Retina (tissue), 1 donor: ENCODE measurements at places on chromosomes 3 and 15.

DNA sequence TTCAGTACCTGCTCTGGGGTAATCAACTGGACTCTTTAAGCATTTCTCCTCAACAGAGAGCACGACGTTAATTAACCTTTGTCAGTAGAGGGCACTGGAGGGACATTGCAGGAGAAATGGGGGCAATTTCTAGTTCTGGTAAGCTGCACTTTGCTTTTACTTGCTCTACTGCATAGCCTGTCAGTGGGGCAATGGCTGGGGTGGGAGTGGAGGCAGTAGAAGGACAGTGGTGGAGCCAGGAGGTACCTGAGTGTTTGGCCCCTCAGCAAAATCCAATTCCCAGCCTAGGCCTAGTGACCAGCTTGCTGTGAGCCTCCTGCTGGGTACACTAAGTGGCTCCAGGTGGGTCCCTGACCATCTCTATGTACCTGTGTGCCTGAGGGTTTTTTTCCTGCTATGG lies 18.3 kb upstream of the MED12L start:
- no peak for DNase-seq

- no peak for DNase-seq
Observed at GRCh38 chr3:73030073-73030597, 31.3 kb upstream of the EBLN2 start.

DNA sequence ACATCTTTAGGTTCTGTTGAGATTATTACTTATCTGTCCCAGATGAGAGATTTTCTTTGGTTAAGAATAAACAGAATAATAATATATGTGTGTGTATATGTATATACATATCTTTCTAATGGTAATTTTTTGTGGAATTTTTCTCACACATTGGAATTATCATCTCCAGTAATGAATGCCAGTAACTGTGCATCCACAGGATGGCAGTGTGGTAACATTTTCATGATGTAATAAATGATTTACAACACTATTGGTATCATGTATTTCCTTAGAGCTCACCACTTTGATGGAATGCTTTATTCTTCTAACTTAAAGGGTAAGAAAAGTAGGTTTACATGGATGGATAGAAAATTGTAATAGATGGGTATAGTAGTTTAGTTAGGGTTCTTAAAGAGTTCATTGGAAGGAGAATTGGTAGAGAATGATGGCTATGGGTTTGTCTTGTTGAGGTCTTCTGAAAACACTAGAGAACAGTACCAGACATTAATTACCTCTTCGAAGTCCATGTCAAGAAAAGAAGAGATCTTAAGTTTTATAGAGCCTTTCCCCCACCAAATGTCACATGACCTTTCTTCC lies 78.1 kb downstream of the STT3B start:
- no peak for DNase-seq

DNA sequence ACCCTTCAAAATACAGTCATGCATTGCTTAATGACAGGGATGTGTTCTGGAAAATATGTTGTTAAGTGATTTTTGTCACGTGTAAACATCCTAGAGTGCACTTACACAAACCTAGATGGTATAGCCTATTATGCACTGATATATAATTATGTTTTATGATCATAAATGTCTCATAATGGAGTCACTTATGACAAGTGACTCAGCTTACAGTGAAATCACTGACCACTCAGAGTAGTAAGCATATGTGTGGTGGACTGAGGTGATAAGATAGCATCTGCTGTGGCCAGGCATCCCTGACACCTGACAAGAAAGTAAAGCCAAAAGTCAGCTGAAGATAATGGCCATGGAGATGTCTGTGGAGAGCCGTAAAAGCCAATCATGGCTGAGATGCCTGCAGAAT lies 5.4 kb downstream of the ACAD11 start:
- DNase-seq, result no peak

DNA sequence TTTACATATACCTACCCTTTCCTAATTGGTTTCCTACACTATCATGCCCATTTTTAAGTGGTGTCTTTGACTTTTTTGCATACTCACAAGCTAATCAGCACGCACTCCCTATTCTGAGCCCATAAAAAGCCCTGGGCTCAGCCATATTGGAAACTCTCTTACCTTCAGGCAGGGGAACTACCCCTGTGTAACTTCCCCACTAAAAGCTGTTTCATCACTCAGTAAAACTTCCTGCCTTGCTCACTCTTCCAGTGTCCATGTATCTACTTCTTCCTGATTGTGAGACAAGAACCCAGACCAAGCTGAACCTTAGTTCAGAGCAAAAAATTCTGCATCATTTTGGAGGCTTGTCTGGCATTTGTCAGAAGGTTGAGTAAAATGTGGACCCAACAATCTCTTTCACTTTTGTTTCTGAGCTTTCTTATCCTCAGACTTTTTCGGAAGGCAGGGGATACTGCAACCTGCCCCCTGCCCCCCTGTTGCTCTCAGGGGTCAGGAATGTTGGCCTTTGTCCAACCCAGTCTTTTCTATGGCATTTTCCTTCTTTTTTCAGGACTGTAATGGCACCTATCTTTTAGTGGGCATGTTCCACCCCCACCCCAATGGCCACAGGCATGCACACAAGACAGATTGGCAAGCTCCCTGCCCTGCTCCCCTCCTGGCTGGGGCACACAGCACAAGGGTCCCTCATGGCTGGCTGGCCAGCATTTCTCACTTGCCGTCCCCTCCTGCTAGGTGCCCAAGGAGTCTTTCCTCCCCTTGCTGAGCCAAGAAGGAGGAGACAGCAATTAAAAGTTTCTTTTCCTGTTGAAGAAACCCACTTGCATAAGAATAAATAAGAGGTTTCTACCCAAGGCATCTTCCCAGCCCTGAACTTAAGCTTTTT lies 26.3 kb upstream of the TMEM45A start:
- no peak for DNase-seq

DNA sequence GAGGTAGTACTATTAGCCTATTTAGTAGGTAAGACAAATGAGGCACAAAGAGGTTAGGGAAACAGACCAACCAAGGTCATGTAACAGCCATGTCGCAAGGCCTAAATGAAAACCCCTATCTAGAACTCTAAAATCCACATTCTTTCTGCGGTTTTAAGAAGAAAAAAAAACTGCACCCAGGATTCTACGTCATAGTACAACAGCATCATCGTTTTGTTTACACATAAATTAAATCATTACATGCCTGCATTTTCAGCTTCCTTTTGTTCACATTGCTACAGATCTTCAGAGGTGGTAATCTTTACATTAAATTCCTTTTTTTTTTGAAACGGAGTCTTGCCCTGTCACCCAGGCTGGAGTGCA lies 548 bp upstream of the PSMD6 start:
- DNase-seq, result no peak

DNA sequence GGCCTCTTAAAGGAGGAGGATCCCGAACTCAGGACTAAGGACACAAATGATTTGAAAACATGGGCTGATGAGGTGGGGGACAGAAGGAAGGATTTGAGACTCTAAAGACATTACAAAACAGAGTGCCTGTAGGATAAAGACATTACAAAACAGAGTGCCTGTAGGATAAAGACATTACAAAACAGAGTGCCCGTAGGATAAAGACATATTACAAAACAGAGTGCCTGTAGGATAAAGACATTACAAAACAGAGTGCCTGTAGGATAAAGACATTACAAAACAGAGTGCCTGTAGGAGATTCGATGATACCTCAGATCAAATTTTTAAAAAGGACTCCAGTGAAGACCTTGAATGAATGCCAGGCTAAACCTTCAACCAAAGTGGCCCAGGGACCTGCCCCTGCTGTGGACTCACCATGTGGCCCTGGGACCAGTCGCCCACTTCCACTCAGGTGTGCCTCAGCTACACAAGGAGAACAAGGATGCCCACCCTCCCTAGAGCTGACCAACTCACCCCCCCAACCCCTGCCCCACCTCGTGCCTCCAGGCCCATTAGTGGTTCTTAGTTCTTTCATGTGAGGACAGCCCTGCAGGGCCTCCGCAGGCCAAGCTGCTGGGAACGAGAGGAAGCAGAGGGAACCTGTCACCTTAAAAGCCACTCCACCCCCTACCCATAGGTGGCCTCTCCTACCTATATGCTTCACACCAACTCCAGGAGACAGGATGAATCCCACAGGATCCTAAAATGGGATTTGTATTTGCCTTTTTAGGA lies 59.8 kb downstream of the SH3BP5 start:
- no peak for DNase-seq

GRCh38 chr3:81451140-81451539 lies 310.3 kb downstream of the GBE1 start:
- DNase-seq, result no peak

GRCh38 chr15:63945838-63946298 lies 100.4 kb downstream of the DAPK2 start:
- DNase-seq, result no peak

DNA sequence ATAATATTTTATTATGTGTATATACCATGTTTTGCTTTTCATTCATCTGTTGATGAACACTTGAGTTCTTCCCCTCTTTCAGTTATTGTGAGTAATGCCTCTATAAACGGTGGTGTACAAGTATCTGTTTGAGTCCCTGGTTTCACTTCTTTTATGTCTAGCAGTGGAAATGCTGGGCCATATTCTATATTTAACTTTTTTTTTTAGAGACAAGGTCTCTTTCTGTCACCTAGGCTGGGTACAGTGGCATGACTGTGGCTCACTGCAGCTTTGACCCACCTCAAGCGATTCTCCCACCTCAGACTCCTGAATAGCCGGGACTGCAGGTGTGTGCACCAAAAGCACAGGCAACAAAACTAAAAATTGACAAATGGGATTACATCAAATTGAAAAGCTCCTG lies 19.9 kb downstream of the GOLM2 start:
- DNase-seq, result no peak

DNA sequence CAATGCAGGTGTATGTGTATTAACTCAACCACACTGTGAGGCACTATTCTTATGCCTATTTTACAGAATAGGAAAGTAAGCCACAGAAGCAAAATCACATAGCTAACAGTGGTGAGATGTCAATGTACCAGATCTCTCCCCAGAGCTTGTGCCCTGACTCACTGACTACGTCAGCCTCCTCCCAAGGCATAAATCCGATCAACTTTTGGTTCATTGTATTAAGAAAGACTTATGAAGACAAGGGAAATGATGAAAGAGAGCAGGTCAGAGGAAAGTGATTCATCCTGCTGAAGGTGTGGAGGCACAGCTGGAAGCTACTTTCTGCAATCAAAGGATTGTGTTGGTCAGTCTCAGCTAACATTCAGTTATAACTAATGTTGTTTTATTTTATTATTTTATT lies 33.0 kb upstream of the SV2B start:
- DNase-seq, result no peak

GRCh38 chr15:96521386-96521785 lies 190.9 kb downstream of the NR2F2 start:
- no peak for DNase-seq

DNA sequence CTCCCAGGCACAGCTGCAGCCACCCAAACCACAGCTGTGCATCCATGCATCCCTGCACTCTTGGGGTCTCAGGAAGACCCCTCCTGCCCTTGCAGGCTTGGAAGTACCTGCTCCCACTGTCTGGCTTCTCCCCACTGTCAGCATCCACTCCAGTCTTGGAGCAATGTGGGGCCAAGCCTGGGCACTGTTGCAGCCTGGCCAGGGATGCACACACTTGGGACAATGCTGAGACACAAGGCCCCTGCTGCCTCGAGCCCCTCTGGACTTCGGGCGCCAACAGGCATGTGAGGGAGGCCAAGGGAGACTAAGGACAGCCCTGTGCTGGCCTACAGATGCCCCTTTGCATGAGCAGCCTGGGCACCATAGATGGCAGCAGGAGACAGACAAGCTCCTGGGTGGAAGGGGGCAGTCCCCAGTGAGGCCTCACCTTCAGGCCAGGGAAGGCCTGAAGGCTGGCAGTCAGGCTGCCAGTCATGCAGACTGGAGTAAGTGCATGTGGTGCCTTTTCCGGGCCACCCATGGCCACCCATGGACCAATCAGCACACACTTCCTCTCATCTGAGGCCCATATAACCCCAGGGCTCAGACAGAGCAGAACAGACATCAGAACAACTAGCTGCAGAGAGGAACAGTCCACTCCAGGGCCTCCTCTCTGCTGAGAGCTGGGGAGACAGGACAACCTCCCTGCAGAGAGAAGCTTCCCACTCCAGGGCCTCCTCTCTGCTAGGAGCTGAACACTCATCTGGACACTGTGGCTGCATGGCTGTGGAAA lies 219.0 kb downstream of the VGLL3 start:
- no peak for DNase-seq

- DNase-seq, result no peak
Observed at GRCh38 chr15:70023064-70023768, 74.5 kb downstream of the TLE3 start.

DNA sequence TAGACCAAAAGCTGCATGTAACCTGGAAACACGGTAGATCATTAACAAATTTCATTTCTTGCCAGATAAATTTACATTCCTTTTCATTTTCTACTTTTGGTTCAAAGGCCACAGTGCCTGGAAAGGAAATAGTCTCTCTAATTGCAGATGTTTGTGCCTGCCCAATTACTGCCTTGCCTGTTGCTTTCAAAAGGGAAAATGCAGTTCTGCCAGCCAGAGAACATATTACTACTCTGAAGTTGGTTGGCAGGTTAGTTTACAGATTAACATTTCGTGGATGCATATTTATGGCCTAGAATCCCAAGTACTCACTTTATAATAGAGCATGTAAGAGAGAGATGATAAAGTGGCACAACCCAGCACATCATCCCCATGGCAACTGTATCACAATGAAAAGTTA lies 124.3 kb upstream of the LRRC3B start:
- DNase-seq, result no peak

GRCh38 chr3:65776081-65776480 lies 262.6 kb downstream of the MAGI1 start:
- no peak for DNase-seq

- DNase-seq, result peak; percentile 60
Observed at GRCh38 chr3:50124800-50125178, 30.3 kb upstream of the SEMA3F start.

GRCh38 chr3:174596447-174596982 lies 262.6 kb upstream of the NAALADL2 start:
- DNase-seq, result no peak

DNA sequence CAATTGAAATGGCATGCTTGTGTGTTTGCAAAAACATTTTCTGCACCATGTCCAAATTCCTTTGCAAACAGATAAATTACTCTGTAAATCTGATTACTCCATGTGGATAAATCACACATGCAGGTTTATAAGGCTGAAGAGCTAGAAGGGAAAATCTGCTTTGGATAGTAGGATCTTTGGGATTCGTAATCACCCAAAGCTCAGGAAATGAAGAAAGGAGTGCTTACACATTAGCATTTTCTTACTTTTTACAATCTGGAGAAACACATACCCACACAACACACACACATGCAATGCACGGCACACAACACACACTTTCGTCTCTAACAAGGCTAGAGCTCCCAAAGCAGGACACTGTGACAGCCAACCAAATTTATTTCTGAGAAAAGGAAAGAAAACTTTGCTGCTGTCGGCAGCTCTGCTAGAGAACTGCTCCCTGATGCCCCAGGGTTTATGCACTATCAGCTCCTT lies 2.1 kb downstream of the LSAMP start:
- DNase-seq, result peak; percentile 30

- no peak for DNase-seq
Observed at GRCh38 chr3:163927521-163927920, 1150.8 kb downstream of the SI start.

DNA sequence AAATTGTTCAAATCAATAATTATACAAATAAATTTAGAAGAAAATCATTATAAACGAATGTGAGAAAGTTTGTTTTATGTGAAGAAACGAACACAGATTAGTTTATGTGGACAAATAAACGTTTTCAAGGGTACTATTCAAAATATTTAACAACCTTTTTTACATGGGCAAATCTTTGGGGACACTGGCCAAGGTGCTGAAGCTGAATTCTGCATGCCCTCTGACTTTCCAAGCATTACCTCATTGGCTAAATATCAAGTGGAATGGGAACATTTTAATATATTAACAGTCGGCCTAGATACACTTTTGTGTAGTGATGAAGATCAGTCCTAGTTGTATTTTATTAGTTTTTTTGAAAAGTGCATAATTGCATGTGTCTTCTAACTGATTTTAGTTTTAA lies 636.4 kb upstream of the DPPA4 start:
- DNase-seq, result no peak
